Umbilical cord (tissue), 2 donors: ENCODE measurements at places on chromosomes 5 and 9. TPM values are rescaled to one million over a fixed set of nuclear protein-coding genes. Genes with fewer than 3 reads are reported as not detected.

The GFI1B gene
- 0.48 TPM for total RNA-seq

The FOXD1 gene
- total RNA-seq: 0.96 TPM

The NR5A1 gene
- total RNA-seq: not detected

DNA sequence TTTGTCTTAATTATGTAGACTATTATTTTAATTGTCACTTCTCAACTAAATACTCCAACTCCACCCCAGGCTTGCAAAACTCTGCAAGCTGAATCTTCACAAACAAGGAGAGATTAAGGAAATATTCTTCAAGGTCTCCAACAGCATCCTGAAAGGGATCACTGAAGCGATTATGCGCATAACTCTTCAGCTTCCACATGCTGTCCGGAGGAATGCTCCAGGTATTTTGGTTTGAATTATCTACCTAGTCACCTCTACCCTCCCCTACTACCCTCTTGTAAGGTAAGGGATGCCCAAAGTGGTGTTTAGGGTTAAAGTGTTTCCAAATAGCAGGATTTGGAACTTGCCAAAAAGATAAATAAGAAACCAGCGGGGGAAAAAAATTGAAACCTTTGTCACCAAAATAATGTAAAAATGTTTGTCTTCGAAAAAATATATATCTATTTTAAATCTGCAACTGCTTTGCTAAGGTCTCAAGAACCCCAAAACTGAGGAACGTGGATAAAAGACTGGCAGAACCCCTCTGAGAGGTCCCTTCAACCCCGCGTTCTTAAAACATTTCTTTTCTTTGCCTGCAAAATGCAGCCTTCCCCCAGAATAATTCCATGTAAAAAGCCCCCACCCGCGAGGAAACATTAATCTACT is 11.6 kb downstream of the PTCH1 start:
- no peak for DNase-seq

DNA sequence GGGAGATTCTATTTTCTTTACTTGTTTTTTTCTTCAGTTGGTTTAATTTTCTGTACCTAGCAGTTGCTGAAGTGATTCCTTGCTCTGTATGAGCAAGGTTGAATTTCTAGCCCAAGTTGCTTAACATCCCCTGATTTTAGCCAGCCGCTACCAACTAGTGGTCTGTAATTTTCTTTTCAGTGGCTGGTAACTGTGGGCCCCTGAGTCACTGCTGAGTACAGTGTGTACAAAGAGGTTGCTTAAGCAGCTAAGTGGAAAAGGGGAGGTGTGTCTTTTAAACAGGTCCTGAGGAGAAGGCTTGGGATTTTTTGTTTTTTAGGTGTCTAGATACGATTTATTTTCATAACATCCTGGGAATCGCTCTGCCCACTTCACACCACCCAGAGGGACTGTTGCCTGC is 254.7 kb downstream of the NR3C1 start:
- DNase-seq: no peak

- no peak for DNase-seq
Observed at GRCh38 chr9:75907329-75907728, 16.9 kb downstream of the PCSK5 start.

DNA sequence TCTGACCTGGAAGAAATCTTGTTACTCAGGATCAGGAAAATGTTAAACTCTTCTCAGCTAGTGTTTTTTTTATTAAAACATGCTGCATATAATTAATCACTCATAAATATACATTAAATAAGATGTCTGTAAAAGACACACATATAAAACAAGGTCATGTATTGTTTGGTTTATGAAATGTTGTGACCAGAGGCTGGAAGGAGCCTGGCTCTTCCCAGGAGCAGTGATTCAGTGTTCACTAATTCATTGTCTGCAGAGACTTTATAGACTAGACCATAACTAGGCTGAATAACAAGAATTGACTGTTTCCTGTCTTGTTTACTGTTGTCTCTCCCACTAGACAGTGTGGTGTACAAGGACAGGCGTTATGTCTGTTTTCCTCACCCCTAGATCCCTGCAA is 49.1 kb upstream of the ANKRD55 start:
- no peak for DNase-seq

GRCh38 chr5:8814105-8814504 is 731.8 kb downstream of the SEMA5A start:
- DNase-seq: no peak

DNA sequence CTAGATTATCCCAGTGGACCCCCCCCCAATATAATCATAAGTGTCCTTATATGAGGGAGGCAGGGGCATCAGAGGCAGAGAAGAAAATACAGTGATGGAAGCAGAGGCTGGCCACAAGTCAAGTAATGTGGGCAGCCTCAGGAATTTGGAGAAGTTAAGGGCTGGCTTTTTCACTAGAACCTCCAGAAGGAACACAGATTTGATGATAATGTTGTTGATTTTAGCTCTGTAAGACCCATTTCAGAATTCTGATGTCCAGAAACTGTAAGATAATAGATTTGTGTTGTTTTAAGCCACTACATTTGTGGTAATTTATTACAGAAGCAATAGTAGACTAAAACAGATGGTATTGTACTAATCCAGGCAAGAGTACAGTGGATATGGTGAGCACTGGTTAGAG is 36.3 kb upstream of the LRRTM2 start:
- DNase-seq: no peak
